MG63 (cell line): ENCODE measurements at places on chromosomes 2 and 18. TPM values are rescaled to one million over a fixed set of nuclear protein-coding genes. Genes with fewer than 3 reads are reported as not detected.

The CNTNAP5 gene
- not detected in 2 replicates for total RNA-seq

- no peak for DNase-seq
These were observed 106.4 kb downstream of the MBD2 start for GRCh38 chr18:54117853-54118773.

- DNase-seq, result peak; percentile 92
These were observed 124.7 kb downstream of the HDAC4 start for GRCh38 chr2:239275847-239276831.

GRCh38 chr2:120631724-120632123, 103.9 kb upstream of the GLI2 start:
- DNase-seq, result no peak
